ENCODE measurements at places on chromosomes 2 and 18.

GRCh38 chr2:4408321-4408720 is 704.9 kb downstream of the DCDC2C start:
- no peak for DNase-seq

GRCh38 chr2:86231680-86232372 is 32.6 kb downstream of the MRPL35 start:
- no peak for DNase-seq

DNA sequence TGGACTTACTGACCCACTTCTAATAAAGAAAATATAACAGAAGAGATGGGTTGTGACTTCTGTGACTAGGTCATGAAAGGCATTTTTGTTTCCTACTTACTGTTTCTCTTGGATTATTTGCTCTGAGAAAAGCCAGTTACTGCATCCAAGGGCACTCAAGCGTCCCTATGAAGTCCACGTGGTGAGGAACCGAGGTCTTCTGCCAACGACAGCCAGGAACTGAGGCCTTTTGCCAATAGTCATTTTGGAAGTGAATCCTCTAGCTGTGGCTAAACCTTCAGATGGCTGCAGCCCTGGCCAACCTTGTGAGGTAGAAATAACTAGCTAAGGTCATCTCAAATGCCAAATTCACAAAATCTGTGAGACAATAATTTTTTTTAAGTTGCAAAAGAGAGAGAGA is 449.8 kb upstream of the RGPD4 start:
- DNase-seq, result no peak

DNA sequence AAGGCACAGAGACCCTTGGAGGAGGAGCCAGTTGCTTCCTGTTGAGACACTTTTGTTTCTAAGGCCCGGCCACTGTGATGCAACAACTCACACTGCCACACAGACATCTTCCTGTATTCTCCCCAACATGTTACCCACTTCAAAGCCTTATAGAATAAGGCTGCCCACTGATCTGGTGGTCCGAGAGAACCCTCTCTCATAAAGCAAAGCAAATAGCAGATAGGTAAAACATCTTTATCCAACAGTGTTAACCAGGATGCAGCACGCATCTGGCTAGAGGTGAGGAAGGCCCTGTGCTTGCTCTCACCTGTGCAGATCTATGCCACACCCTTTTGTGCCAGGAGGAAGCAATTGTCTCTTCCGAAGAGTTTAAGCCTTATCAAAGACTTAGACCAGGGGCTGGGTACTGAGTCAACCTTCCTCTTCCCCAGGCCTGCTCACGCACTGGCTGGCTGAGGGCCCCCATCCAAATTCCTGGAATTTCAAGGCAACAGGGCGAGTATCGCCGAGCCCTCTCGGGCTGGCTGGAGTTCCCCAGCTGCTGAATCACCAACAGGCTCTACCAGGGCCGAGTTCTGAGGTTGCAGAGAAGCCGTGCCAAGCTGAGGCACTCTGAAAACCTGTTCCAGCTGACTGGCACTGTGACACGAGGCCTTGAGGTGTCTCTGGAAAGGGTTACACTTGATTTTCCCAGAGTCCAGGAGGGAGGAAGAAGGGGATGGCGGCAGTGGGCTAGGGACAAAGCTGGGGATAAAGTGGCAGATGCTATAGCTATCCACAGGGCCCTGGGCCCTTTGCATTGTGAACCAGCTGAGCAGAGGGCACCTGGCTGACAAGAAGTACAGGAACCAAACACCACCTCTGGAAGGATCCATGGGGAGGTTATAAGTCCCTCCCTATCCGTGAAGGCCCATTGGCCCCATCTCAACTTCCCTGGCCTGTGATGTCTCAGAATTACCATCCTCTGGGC is 29.3 kb downstream of the TGFA start:
- DNase-seq, result peak; percentile 68

DNA sequence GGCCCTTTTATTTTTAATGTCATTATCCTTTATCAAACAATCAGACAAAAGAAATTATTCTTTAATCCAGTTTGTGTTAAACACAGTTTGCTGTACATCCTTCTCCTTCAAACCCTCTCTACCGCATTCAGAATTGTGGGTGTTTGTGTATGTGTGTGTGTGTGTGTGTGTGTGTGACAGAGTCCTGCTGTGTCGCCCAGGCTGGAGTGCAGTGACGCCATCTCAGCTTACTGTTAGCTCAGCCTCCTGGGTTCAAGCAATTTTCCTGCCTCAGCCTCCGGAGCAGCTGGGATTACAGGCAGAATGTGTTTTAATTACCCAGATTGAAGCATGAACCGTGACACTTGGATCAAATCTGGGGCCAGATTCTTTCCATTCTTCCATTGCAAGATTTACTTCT is 723.7 kb downstream of the DCDC2C start:
- DNase-seq, result no peak

- no peak for DNase-seq
Observed at GRCh38 chr2:239533569-239534316, 132.9 kb upstream of the HDAC4 start.

- DNase-seq, result no peak
Observed at GRCh38 chr2:206502729-206503128, 59.4 kb downstream of the ADAM23 start.

GRCh38 chr2:199922856-199923255 is 11.8 kb downstream of the C2orf69 start:
- peak; percentile 33 for DNase-seq

- DNase-seq, result no peak
Observed at GRCh38 chr18:53531187-53531586, 693.3 kb downstream of the MBD2 start.

DNA sequence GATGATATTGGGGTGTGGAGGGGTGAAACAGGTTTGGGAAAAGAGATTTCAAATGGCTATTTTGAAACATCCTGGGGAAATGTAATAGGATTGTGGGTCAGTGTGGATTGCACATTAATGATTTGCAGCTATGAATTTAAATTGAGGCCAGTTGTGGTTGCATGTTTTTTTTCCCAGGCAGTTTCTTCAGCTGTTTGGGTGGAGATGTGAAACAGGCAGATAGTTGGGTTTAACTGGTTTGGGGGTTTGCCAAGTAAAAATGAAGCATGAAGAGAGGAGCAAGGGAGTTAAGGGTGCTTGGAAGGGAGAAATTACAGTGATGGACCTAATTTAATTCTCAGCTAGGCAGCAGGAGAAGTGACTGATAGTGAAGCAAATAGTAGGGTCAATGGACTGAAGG is 16.8 kb downstream of the GPD2 start:
- peak; percentile 10 for DNase-seq

DNA sequence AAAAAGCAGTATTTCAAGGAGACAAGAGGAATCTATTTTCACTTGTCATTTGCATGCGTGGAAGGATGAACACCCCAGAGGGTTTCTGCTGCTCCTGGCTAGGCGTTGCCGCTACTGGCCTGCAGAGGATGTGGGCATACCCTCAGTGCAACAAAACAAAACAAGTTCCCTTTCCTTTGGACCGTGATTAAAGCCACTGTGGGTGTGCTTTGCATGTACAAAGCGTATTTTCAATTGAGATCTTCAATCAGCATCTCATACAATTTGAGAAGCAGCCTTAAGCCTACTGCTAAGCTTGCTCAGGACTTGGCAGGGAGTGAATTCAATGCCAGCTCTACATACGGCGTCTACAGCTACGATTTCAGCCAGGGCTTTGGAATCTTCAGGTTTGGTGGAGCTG is 298.4 kb downstream of the LPIN1 start:
- DNase-seq, result peak; percentile 44

DNA sequence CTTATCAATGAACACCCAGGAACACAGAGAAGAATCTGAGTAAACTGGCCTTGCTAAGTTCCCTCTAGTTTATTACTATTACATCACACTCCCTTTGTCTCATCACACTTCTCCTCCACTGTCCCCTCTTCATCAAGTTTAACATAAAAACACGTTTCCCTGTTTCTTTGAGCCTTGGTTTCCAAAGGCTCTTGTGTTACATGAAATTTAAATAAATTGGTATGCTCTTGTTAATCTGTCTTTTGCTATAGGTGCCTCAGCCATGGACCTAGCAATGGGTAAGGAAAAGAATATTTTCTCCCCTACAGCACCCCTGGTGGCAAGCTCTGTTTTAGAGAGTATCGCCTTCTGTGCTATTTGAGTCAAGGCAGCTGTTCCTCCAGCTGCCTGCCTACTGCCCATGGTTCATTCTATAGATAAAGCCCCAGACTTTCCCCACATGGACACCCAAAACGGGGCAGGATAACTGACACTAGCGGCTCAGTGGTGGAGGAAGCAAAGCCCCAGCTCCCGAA is 31.8 kb downstream of the TGIF1 start:
- peak; percentile 32 for DNase-seq

GRCh38 chr2:121377646-121378045 is 92.6 kb upstream of the TFCP2L1 start:
- DNase-seq, result no peak

GRCh38 chr2:101420623-101421022 is 33.3 kb upstream of the CREG2 start:
- DNase-seq, result peak; percentile 58

DNA sequence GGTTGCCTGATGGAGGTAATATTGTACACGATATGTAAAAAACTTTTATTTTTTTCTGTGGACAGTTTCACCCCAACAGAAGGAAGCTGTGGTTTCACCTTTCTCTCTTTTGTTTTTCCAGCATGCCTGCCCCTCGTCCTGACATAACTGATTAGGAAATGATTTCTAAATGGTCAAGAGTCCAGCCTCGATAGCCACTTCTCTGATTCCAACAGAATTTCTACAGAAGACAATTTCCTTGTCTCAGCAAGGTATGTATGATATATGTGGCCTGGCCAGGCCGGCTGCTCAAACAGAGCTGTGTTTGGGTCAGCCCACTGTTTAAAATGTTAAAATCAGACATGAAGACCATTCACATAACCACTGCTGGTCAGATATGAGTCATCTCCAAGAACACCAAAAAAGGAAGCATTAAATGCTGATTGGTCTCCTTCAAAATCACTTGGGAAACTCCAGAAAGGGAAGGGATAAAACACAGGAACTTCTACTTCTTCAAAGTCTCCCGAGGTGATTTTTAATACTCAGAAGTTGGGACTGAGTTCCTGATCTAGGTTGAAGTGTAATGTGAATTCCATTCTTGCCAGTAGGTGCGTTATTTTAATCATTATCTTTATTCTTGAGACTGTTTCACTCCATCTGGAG is 22.3 kb downstream of the ATP8B1 start:
- peak; percentile 79 for DNase-seq

- DNase-seq, result no peak
Observed at GRCh38 chr18:24128700-24129099, 10.2 kb upstream of the CABYR start.

DNA sequence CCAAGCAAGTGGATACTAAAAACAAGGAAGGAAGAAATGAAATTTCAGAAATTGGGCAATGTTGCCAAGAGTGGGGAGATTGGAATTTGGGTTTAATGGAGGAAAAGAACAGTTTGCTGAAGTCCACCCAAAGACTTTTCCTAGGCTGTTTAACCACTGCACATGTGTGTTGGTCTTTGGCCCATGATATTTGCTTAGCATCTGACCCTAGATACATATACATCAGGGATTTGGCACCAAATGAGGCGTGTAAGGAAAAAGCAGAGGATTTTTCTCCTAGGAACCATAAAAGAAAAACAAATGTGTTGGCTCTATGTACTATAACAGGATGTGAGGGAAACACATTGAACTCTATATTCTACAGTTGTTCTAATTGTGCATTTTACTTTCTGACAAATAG is 80.7 kb upstream of the CD28 start:
- no peak for DNase-seq

DNA sequence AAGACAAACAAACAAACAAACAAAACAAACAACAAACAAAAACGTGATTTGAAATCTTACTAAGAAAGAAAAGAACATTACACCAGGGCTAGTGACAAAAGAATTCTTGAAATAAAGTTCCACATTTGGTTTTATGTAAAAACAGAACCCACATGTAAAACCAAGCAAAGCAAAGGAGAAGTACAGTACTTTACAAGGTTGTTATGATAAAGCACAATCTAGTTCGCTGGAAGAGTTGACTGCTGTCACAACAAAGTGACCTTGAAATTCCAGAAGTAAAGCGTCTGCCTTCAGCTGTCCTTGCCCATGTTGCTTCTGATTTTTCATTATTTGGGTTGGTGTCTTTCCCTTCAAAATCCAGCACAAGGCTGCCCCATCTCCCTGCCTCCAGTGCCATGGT is 94.8 kb upstream of the CYRIA start:
- DNase-seq, result peak; percentile 59

DNA sequence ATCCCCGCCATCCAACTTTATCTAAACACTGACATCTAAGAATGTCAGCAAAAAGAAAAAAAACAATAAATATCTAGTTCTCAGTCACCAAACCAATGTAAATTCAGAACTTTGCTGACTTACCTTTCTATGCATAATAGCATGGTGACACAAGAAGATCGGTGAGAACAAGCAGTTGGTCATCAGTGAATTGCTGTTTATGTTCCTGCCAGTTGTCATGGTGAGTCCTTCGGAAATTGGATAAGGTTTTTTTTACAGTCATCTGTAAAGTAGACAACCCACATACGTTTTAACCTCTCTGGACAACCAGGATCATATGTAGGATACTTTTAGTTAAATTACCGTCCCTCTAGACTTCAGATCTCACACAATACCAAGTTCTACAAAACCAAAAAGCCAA is 6.2 kb upstream of the GPR75 start:
- DNase-seq, result no peak

DNA sequence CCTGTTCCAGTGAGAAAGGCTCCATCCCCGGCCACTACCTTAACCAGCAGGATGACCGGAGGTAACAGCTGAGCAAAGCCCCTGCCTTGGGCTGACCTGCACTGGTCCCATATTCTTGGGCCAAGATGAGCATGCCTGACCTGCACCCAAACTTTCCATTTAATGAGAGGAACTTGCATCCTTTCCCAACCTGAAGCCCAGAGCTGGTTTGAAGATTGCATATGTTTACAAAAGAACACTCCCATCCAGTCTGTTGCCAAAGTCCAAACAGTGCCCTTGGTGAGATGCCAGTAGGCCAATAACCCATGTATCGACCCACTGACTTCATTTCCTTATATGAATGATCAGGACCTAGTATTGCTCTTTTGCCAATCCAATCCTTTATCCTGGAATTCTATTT is 5.5 kb upstream of the NPAS2 start:
- DNase-seq, result no peak

- DNase-seq, result no peak
Observed at GRCh38 chr2:142241016-142241415, 110.2 kb upstream of the LRP1B start.

DNA sequence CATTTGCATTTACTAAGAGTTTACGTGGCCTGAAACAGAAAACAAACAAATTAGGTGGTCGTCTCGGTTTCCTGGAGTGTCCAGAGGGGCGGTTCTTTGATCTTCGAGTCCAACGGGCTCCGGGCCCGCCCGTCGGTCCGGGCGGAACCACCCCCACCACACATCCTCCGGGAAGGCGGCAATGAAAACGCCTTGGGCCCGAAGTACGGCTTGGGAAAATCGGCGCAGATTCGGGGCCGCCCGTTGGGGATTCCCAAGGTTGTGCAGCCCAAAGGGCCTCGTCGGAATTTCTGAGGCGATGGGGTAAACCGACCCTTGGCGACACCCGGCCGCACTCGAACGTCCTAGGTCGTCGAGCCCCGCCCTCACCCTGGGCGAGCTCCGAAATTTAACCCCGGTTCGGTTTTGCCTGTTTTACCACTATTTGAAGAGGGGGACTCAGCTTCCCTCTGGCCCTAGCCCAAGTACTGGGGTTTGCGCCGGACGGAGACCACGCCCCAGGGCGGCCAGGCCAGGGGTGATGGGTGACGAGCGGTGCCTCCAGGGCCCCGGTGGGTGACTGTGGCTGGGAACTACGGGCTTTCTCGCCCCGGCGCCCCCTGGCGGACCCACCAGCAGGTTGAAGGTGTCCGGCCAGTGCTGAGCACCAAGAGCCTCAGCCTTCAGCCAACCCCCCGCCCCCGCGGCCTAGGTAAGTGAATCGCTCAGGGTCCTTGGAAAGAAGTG is 1.9 kb upstream of the CFAP53 start:
- DNase-seq, result peak; percentile 79

Data from inflammatory macrophage treated with lipopolysaccharide for 4 hours (primary cell).